ENCODE measurements at places on chromosomes 11 and 22. TPM values are rescaled to one million over a fixed set of nuclear protein-coding genes. Genes with fewer than 3 reads are reported as not detected.

DNA sequence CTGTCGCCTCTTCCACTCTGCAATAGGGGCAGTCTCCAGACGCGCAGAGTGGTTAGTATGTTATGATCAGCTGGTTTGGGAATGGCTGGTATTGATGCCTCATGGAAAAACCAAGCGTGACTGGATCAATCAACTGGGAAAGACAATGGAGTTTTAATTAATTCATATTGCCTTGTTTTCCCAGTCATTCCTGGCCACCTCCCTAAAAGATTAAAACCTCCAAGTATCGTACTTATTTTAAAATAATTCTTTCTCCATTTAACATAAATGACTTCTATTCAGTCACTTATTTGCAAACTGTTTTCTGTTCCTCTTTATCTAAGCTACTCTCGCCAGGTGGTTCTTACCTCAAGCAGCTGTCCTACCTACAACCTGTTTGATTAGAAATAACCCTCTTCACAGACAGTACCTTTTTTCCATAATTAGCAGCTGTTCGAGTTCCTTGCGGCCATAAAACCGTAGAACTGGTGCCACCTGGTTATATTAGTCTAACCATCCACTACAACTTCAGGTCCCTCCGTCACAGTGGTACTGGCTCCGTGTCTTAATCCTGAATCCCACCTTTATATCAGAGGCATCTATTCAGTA, 898 bp downstream of the ZNF215 start:
- peak overlapping the region; percentile 76 for H3K4me3 ChIP-seq
- peaks cover 18% of the 10 kb centered on the region for H3K4me1 ChIP-seq
- no peak overlapping the region for H3K27ac ChIP-seq
- peaks cover 5% of the 10 kb centered on the region for H3K27me3 ChIP-seq
- H3K36me3 ChIP-seq, result no peaks in the 10 kb centered on the region

GRCh38 chr11:20156876-20157613, 3.2 kb downstream of the DBX1 start:
- peaks cover 7% of the 10 kb centered on the region for H3K36me3 ChIP-seq
- peaks cover 34% of the 10 kb centered on the region for H3K27me3 ChIP-seq
- DNase-seq, result peak; percentile 26
- H3K4me1 ChIP-seq, result peaks cover 42% of the 10 kb centered on the region
- H3K27ac ChIP-seq, result no peak overlapping the region
- H3K4me3 ChIP-seq, result peak overlapping the region; percentile 82

DNA sequence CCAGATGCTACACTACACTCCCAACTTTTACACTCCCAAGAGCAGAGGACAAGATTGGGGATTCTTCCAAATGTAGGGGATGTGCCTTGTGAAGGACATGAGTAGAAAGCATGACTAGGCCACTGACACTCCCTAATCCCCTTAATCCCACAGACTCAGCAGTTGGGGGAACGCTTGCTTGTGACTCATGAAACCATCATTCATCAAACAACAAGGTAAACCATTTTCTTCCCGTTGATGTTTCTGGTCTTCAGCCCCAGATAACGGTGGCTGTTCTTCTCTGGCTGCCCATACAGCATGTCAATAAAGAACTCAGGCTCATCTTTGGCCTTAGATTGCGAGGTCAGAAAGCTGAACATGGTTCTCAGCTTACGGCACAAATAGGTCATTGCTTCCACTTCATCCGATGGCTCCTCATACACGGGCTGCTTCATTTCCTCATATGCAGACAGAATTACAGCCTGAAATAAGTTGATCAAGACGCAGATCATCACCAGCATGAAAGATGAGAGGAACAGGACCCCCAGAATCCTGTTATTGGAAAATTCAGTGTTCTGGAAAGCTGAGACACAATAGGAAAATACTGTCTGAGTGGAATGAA, 6.4 kb upstream of the CDPF1 start:
- peaks cover 24% of the 10 kb centered on the region for H3K27me3 ChIP-seq
- no peak overlapping the region for H3K4me3 ChIP-seq
- DNase-seq, result no peak

The ISX gene
- total RNA-seq, result not detected

- no peaks in the 10 kb centered on the region for H3K27me3 ChIP-seq
- H3K27ac ChIP-seq, result no peak overlapping the region
- peaks cover 11% of the 10 kb centered on the region for H3K4me1 ChIP-seq
Observed at GRCh38 chr11:66869567-66869870, 12.7 kb downstream of the LRFN4 start.

GRCh38 chr22:33844273-33844672, 76.0 kb downstream of the LARGE1 start:
- H3K4me1 ChIP-seq, result no peaks in the 10 kb centered on the region
- peaks cover 4% of the 10 kb centered on the region for H3K36me3 ChIP-seq
- no peak overlapping the region for H3K4me3 ChIP-seq
- DNase-seq, result no peak
- H3K27me3 ChIP-seq, result no peaks in the 10 kb centered on the region

The SMCO4 gene
- total RNA-seq, result not detected

DNA sequence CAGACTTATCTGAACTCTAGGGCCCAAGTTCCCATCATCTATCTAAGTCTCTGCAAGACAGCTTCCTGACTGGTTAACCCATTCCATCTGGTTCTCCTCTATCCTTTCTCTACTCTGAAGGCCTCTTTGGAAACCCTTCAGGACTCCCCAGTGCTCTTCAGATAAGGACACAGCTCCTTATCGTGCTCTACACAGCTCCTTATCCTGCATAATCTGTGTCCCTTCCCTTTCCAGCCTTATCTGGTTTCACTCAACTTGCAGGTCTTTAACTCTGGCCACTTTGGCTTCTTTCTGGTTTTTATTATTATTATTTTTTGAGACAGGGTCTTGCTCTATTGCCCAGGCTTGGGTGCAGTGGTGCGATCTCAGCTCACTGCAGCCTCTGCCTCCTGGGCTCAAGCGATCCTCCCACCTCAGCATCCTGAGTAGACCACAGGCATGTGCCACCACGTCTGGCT, 10.6 kb downstream of the ENDOD1 start:
- no peak overlapping the region for H3K4me3 ChIP-seq
- H3K4me1 ChIP-seq, result peaks cover 47% of the 10 kb centered on the region
- H3K27me3 ChIP-seq, result no peaks in the 10 kb centered on the region
- no peak for DNase-seq

GRCh38 chr11:60263402-60263801, 17.1 kb upstream of the MS4A4A start:
- no peak overlapping the region for H3K4me3 ChIP-seq
- no peaks in the 10 kb centered on the region for H3K36me3 ChIP-seq
- no peak for DNase-seq
- no peak overlapping the region for H3K27ac ChIP-seq

The CRYBA4 gene
- total RNA-seq, result not detected

- no peaks in the 10 kb centered on the region for H3K36me3 ChIP-seq
- H3K4me3 ChIP-seq, result peak overlapping the region; percentile 27
- H3K27ac ChIP-seq, result no peak overlapping the region
- no peak for DNase-seq
- H3K27me3 ChIP-seq, result peaks cover 72% of the 10 kb centered on the region
Observed at GRCh38 chr11:120254788-120255518, 15.0 kb downstream of the POU2F3 start.

The PIWIL4 gene
- 1.5 TPM for total RNA-seq

The UBQLN3 gene
- not detected for total RNA-seq

The CLDN5 gene
- not detected for total RNA-seq

GRCh38 chr22:46209262-46209661, 40.8 kb downstream of the CDPF1 start:
- H3K4me1 ChIP-seq, result peaks cover 6% of the 10 kb centered on the region
- H3K4me3 ChIP-seq, result no peak overlapping the region
- H3K27ac ChIP-seq, result no peak overlapping the region
- H3K27me3 ChIP-seq, result no peaks in the 10 kb centered on the region

DNA sequence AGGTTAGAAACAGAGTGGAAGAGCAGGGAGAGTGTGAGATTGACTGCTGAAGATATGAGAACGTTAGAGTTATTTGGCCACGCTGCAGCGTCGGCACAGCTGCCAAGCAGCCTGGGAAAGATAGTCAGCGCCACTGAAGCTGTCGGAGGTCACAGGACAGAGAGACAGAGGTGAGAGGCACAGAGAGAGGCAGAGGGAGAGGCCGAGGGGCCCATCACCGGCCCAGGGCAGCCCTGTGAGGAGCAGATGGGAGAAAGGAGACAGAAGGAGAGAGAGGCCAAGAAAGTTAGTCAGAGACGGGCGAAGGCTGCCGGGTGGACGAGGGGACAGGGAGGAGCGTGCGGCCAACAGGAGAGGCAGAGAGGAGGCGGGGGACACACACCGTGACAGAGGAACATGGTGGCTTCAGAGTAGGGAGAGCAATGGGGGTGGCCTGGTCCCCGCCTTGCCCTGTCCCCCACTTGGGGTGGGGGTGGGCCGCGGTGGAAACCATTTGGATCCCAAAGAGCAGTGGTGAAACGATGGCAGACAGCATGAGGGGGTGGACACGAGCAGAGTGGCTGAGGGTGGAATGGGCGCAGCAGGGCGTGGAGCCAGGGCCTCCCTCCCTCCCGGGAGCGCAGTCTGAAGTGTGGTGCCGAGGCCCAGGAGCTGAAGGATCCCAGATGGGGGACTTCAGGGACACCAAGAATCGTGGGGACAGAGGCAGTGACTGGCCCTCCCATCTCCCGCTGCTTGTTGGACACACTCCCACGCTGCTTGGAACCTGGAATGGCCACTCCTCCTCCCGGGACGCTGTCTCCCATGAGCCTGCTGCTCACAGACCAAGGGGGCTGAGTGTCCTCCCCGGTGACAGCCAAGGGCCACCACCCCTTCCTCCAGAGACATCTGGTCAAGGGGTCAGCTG, 26.6 kb downstream of the LRRC10B start:
- no peaks in the 10 kb centered on the region for H3K36me3 ChIP-seq
- no peak overlapping the region for H3K27ac ChIP-seq
- peaks cover 55% of the 10 kb centered on the region for H3K27me3 ChIP-seq
- peaks cover 7% of the 10 kb centered on the region for H3K4me1 ChIP-seq

DNA sequence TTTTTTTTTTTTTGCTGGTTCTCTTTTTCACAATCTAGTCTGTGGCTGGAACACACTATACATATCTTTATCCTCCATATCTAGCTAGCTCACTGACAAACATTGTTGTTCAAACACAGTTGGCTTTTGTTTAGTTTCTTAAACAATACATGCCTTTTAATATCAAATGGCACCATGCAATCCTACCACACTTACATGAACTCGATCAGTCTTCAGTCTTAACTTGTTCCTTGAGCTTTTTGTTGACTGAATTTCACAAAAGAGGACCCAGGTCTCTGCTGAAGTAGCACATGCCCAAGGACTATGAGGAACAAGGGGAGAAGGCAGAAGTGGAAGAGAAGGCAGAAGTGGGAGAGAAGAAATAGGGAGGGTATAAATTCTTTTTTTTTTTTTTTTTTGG, 25.5 kb downstream of the TMEM123 start:
- DNase-seq, result no peak
- no peaks in the 10 kb centered on the region for H3K27me3 ChIP-seq
- H3K36me3 ChIP-seq, result peaks cover 57% of the 10 kb centered on the region
- H3K4me1 ChIP-seq, result peaks cover 93% of the 10 kb centered on the region

The OR8A1 gene
- not detected for total RNA-seq

DNA sequence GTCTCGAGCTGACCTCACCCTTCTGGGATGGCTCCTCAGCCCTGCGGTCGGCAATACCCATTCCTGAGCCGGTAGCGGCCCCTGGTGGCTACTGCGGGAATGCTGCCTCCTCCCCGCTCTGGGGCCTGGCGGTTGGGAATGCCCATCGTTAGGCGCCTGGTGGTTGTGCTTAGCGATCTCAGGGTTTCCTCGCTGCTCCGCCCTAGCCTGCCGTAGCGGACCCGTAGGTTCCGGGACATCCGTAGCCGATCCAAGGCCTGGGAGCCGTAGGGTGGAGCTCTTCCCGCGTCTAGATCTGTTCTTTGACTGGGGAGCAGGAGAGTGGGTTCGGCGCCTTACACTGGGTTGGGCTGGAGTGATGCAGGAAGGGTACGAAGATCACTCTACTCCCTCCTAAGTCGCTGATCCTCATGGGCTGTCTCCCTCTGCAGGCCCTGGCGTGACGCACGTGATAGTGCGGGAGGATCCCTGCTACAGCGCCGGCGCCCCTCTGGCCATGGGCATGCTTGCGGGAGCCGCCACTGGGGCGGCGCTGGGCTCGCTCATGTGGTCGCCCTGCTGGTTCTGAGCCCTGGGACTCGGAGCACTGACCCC, 14.8 kb downstream of the PLEKHB1 start:
- no peaks in the 10 kb centered on the region for H3K27me3 ChIP-seq
- no peak overlapping the region for H3K27ac ChIP-seq
- peak; percentile 83 for DNase-seq
- no peak overlapping the region for H3K4me3 ChIP-seq

The HPS4 gene
- 64.3 TPM for total RNA-seq

DNA sequence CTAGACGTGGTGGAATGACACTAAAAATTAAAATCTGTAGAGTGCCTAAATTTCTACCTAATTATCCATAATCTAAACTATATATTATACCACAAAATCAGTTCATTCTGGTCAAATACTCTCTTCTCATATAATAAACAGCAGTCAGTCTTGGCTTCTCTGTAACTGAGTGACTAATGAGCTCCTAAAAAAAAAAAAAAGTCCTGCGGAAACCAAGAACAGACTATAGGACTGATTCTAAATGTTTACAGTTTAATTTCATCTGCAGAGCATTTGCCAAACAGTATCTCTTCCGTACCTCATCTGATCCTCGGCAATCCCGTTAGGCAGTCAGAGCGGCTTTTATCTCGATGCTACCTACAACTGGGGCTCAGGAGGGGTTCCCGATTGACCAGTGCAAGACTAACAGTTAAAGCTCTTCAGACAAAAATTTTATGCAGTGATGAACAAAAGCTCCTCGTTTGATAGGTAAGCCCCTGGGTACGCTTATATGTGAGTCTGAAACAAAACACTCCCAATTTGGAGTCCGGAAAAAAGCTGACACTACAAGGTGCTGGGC, 686 bp downstream of the KIF18A start:
- H3K36me3 ChIP-seq, result no peaks in the 10 kb centered on the region
- peaks cover 20% of the 10 kb centered on the region for H3K4me1 ChIP-seq
- DNase-seq, result no peak
- no peaks in the 10 kb centered on the region for H3K27me3 ChIP-seq
- peak overlapping the region; percentile 97 for H3K27ac ChIP-seq

DNA sequence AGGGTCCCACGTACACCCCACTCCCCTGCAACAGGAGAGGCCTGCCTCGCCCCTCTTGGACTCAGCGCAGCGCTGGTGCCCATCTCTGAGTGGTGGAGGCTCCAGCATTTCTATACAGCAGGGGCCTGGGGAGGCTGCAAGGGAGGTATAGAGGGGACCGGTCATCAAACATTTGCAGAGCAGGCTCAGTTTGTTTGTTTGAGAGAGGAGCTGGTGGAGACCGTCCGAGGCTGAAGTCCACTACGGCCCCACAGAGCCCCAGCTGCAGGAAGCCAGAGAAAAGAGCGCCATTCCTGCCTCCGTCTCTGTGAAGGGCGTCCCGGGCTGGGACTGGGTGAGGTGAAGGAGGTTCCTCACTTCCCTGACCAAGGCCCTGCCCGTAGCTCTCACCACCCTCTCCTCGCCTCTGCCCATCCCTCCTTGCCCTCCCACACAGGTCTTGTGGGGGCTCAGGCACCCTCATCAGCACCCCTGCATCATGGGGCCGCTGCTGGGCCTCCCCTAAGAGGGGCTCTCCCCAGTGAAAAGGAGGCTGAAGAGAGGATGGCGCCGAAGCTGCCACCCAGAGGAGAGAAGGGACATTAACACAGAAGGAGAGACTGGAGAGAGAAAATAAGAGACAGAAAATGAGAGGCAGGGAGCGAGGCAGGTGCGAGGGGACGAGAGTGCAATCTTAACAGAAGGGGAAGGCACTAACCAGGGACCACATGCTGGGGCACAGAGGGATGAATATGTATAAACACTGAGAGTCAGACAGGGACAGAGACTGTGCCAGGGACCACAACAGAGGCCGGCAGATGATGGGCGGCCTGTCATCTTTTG, 24.5 kb downstream of the RPUSD4 start:
- no peak overlapping the region for H3K27ac ChIP-seq
- no peak overlapping the region for H3K4me3 ChIP-seq
- H3K4me1 ChIP-seq, result peaks cover 5% of the 10 kb centered on the region
- H3K36me3 ChIP-seq, result peaks cover 23% of the 10 kb centered on the region
- H3K27me3 ChIP-seq, result no peaks in the 10 kb centered on the region
- DNase-seq, result no peak

All from naive thymus-derived CD8-positive, alpha-beta T cell (primary cell).